ENCODE measurements at places on chromosomes 11 and 22.

GRCh38 chr22:46030231-46030880 lies 53.4 kb upstream of the WNT7B start:
- DNase-seq: no peak

DNA sequence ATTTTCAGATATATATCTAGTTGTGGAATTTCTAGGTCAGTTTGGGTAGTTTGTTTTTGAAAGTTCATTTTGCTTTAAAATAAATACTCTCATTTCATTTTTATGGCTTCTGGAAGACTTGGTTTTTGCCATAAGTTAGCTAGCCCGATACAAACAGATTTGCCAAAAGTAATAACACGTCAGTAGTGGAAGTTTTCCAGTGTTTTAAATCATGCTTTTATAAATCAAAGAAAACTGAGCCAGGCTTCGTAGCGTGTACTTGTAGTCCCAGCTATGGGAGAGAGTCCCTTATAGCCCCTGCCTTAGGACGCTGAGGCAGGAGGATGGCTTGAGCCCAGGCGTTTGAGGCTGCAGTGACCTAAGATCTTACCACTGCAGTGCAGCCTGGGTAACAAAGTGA lies 21.7 kb upstream of the MICALL1 start:
- DNase-seq: no peak

DNA sequence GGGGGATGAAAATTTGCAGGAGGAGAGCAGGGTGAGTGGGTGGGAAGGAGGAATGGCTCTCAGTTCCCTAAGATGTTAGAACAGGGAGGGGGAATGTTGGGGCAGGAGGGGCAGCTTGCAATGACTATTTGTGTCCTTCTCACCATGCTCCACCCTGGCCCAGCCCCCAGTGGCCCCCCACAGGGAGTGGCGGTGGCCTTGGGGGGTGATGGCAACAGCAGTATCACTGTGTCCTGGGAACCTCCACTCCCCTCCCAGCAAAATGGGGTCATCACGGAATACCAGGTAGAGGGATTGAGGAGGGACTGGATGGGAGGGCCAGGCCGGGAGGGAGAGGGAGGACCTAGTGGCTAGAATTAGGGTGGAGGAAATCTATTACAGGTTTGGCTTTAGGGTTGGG lies 10.2 kb downstream of the ROBO3 start:
- DNase-seq: no peak

DNA sequence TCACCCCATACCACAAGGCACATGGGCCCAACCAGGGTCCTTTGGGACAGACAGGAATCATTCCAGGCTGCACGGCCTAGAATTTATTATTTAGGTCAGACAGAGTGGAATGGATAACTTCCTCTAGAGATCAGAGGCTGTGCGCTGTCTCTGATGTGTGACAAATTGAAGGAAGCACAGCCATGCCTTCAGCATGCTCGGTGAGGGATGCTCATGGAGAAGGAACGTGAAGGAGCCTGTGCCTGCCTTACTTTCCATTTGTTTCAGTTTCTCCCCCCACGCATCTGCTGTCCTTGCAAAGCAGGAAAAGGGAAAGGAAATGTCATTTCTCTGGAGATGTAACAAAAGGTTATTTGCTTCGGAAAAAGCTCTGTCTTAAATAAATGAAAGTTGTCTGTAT lies 644.1 kb downstream of the OPCML start:
- DNase-seq: no peak

- DNase-seq: no peak
These were observed 144.9 kb downstream of the ARHGAP42 start for GRCh38 chr11:100831929-100832494.

GRCh38 chr22:19719050-19719482 lies 4.3 kb upstream of the GP1BB start:
- DNase-seq: no peak

DNA sequence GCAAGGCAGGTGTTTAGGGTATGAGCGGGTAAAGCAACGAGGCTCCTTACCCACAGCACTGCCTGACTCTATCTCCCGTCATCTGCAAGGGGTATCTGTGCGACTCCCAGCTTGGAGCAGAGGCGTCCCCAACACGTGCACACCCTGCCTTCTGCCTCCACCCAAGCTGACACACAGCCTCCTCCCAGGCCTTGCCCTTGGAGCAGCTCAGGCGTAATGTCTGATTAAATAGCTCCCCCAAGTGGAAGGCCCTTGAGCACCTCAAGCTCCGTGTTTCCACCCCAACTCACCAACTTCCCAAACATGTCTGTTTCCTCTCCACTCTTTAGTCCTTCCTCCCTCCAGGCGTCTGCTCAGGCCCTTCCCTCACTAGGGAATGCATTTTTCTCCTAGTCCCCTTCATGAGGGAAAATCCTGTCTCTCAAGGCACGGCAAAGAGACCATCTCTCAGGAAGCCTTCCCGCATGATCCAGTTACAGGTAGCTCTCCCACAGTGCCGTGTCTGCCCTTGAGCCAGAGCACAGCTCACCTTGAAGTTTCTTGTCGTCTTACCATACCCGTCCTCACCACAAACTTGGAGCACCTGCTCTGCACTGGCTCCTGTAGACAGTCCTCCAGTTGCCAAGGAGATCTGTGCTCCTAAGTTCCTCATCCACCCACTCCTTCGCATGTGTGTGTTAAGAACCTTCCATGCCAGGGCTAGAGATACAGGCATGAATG lies 15.8 kb downstream of the CYB5R2 start:
- DNase-seq: peak; percentile 84

DNA sequence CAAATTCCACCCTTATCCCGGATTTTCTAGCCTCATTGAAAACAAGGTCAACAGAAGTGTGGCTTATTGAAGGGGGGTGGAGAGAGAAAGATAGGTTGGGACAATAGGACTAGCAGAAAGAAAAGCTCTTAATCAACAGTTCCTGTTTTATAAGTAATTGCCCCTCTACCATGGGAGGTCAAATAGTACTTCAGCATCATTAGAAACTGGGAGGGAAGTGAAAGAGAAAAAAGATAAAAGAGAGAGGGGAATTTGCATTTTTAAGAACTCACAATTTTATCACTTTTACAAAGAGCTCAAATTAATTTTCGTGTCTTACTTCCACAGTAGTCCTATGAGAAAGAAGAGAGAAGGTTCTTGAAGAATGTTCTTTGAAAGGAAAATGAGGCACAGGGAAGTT lies 89.2 kb downstream of the AMOTL1 start:
- DNase-seq: no peak

DNA sequence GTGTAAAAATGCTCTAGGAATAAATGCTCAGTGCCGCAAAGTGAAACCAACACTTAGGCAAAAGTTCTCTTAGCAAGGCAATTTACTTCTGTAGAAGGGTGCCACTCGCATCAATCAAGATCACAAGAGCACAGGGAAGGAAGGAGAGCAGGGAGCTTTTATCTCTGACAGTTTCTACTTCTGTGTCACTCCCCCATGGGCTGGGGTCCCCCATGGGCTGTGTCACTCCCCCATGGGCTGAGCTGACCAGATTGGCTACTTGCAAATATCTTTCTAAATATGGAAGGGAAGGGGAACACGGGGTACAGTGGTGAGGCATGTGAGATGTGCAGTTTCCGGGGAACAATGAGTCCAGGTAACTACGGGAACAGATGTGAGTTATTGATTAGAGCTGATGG lies 397 bp downstream of the OR52N2 start:
- no peak for DNase-seq

DNA sequence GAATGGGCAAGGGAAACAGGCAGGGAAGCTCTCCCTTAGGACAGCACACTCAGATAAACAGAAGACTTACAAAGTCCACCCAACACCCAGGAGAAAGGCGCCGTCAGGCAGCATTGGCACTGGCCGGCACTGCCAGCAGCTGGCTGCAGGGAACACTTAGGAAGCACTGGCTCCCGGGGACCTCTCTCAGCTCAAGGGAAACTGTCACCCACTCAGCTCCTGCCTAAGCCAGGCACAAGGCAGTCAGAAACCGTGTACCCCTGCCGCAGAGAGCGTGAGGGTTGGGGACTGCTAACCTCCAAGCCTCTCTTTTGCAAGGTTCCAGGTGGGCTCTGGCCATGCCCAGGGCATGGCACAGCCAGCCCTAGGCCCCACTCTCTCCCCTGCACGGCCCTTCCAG lies 64.7 kb downstream of the DGCR2 start:
- no peak for DNase-seq

GRCh38 chr22:39913321-39913720 lies 12.4 kb downstream of the GRAP2 start:
- no peak for DNase-seq

DNA sequence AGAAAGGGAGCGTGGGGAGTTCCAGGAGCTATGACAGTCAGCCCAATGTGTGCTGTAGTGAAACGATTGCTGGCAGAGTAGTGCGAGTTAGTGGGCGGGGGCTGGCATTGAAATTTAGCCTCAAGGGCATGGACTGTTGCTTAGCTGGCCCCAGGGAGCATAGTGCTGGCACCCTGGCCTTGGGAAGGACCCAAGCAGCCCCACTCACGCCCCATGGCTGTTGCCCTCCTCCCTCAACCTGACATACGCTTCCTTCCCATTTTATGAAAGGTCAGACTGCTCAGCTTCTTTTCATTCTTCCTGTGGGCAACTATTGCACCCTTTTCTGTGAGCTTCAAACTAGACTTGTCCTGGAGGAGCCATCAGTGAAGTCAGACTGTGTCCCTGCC lies 52.0 kb upstream of the SUSD2 start:
- no peak for DNase-seq

DNA sequence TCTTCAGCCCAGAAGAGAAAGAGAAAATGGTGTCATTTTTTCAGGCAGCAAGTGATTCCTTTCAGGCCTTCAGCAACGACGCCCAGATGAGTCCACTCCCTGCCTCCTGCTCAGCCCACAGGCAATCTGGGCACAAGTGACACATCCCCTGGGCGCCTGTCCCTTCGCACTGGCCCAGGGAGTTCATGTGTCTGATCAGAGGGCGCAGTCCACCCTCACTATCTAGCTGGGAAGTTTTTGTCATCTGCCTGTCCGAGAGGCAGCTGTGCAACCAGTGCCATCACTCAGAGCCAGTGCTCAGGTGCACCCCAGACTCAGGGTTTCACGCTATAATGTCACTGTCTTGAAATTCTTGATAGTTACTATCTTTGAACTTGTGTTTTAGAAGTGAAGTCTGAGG lies 1.4 kb upstream of the KCNQ1OT1 start:
- DNase-seq: no peak

Measured in HAP-1 (cell line).